NCI-H1694 treated with DMSO at 0.1 percent for 48 hours (cell line): ENCODE measurements at places on chromosomes 4 and X.

- no peak for DNase-seq
Observed at GRCh38 chrX:110026099-110026844, 23.4 kb downstream of the TMEM164 start.

DNA sequence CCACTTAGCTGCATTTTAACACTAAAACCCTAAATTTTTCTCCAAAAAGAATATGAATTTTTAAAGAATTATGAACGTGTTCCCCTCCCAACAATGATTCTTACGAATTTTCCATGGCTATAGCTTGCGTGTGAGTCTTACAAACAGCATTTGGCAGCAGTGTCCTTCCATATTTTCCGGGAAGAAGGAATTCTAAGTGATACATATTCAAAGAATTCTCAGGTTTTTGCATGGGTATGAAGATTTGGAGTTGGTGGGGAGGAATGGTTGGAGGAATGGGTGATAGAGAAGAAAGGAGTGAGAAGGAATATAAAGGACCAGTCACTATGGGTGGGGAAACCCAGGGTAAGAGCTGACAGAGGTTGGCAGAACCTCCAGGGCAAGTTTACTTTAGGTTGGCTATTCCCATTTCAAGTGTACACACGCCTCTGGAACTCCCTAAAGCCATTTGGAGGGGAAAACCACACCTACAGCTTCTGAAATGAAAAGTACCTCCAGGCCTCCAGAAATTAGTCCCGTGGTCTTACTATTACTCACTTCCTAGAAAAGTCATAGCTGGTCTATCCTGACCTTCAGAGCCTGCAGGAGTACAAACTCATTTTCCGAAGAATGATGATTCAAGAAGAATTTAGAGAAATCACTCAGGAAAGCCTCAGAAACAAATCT, 420.8 kb upstream of the DIPK2B start:
- no peak for DNase-seq

DNA sequence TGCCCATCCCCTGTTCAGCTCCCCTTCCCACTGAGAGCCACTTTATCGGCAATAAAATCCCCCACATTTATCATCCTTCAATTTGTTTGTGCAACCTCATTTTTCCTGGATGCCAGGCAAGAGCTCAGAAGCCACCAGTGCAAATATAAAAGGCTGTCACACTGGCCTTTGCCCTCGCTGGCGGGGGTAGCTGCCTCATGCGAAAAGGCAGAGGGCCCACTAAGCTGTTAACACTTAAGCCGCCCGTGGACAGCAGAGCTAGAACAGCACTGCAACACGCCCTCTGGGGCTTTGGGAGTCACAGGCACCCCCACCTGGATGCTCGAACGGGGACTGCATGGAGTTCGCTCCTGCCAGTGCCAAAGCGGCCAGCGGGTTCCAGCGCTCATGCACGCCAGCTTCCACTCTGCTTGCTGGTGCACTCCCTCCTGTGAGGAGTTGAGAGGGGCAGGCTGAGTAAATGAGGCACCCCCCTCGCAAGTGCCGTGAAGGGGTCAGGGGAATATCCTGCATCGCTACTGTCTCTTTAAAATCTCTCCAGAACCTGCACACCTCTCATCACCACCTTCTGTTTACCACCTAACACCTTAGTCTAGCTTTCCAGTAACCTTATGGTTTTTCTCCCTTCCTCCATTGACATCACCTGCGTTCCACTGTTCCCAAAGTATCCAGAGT, 99.5 kb downstream of the SORBS2 start:
- DNase-seq = no peak

GRCh38 chr4:73821325-73821724, 15.2 kb upstream of the CXCL6 start:
- DNase-seq = no peak

- DNase-seq = peak; percentile 20
Observed at GRCh38 chrX:40107291-40108161, 9.8 kb upstream of the BCOR start.

GRCh38 chr4:3176367-3177229, 72.4 kb upstream of the MSANTD1 start:
- DNase-seq = peak; percentile 89

DNA sequence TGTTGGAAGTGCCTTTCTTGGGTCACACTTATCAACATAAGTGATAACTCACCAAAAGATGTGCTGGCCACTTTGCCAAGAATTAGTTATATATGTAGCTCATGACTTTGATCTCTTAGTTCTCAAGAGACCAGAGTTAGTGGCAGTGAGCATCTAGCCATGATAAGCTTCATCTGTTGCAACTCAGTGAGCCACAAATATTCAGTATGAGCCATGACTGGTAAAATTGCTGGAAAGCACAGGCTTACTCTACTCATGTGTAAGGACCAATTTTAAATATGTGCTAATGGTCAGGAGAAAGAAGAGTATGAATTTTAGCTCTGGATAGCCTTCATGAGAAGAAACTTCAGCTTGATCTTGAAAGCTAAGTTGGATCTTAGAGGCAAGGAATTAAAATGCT, 59.4 kb upstream of the TLL1 start:
- no peak for DNase-seq

DNA sequence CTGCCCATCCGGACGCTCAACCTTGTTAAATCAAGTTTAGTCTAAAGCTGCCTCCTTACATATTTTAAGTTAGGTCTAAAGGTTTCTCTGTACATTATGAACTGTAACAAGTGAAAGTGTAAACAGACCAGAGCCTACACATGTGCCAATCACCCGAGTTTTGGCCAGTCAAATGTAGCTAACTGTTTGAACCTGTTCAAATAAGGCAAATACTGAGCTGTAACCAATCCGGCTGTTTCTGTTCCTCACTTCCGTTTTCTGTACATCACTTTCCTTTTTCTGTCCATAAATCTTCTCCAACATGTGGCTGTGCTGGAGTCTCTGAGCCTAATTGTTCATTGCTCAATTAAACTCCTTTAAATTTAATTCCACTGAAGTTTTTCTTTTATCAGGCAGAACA, 113.3 kb upstream of the SHISA3 start:
- no peak for DNase-seq

DNA sequence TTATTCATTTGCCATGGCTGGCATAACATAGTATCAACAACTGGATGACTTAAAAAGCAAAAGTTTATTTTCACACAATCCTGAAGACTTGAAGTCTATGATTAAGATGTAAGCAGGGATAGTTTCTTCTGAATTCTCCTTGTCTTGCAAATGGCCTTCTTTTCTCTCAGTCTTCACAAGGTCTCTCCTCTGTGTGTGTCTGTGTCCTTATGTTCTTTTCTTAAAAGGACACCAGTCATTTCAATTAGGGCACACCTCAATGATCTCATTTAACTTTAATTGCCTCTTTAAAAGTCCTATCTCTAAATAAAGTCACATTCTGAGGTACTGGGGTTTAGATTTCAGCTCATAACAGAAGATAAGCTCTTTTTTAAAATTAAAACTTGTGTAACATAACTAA, 399.7 kb downstream of the PABPC4L start:
- no peak for DNase-seq

DNA sequence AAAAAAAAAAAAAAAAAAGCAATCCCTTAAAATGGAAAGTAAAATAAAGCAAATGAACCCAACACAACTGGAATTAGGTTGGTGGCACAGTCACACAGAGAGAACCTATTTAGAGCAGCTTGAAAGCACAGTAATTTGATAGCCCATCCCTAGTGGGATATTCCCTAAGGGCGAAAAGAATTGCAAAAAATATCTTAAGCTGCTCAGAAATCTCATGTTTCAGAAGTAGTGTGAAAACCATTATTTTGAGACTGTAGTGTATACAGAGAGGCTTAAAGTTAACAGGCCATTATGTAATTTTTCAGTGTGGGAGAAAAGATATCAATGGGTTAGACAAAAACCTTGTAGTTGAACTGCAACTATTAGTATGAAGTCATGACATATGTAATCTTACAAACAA, 40.0 kb upstream of the DHX15 start:
- DNase-seq = no peak

DNA sequence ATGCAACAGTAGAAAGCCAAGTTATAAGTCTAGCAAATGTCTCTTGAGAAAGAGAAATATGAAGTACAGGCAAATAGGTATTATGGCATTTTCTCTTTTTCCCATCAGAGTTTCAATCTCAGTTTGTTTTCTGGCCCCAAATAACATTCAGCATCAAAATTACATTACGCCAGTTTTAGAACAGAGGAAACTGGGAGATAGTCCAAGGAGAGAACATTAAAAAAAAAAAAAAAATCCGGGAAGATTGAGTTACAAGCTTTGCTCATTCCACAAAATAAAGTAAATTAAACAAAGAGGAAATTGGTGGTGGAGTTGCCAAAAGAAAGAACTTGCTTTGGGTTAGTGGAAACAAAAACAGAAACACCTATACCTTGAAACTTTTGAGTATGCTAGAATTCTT, 50.4 kb upstream of the IL13RA2 start:
- DNase-seq = no peak

- DNase-seq = no peak
Observed at GRCh38 chr4:86055898-86056297, 304.0 kb downstream of the MAPK10 start.

DNA sequence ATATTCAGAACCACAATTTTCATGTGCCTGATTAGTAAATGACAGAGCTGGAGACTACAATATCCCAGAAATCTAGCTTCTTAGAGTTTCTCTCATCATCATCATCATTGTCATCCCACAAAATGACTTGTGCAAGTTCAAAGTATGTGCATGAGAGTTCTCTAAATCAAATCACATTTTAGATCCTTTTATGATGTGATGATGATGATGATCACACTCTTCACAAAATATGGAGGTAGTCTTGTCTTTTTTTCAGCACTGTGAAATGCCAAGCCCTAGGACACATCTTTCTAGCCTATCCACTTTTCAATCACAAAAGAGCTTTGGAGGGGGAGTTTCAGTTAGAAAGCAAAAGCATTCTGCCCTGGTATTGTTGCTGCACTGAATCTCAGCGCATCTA, 7.4 kb downstream of the MBNL3 start:
- no peak for DNase-seq

- DNase-seq = no peak
Observed at GRCh38 chr4:24808955-24809354, 13.6 kb downstream of the SOD3 start.

DNA sequence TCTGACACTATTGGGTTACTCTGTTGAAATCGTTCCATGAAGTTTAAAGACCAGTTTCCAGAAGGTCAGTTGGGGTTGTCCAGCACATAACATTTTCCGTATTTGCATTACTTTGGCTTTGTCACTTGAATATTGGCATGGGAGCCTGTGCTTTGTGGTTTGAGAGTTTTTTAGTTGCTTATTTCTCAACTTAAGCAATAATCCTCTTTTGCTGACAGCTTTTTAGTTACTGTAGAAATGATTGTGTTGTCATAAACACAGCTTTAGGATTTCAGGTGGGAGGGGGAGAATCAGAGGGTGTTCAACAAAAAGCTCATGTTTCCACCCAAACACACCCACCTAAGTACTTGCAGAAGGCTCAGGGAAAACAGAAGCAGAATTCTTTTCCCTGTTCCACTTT, 210.7 kb upstream of the TLL1 start:
- DNase-seq = no peak

DNA sequence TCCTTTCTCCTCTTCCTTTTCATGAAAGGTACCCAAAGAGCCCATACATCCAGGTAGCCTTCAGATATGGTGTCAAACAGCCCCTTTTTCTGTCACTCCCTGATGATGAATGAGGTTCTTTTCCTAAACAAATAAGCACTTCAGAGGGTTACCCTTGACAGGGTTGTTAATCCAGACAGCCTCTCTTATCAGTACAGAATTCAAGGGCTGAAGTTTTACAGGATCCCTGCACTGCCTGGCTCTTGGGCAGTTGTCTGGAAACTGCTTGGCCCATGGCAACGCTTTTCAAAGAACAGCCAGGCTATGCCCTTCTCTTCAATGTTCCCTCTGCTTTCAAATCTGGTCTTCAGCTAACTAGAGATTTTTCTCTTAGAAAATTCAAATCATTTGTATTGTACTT, 352.6 kb upstream of the FAM241A start:
- DNase-seq = no peak

- DNase-seq = no peak
Observed at GRCh38 chr4:22021106-22021505, 72.5 kb upstream of the KCNIP4 start.

DNA sequence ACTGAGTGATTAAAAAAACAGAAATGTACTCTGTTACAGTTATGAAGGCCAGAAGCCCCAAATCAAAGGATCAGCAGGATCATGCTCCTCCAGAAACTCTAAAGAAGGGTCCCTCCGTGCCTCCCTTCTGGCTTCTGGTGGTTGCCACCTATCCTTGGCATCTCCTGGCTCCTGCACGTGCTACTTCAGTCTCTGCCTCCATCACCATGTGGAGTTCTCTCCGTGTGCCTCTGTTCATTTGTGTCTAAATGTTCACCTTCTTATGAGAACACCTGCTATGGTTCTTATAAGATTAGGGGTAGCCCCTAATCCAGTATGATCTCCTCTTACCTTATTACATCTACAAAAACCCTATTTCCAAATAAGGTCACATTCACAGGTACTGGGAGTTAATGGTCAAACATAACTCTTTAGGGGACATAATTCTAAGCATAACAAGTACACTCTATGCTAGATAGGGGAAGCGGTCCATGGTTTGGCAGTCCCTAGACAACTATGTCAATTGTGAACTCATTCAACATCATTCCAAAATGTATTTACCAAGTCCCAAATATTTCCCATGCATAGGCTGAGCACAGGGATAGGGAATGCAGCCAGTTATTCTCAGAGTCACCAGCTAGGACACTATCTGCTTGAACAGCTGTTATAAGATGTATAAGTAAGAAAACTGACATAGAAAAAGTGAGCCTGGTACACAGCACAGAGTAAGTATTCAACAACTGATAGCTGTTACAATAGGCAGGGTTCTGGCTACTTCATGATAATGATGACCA, 295.5 kb upstream of the BOD1L1 start:
- no peak for DNase-seq

DNA sequence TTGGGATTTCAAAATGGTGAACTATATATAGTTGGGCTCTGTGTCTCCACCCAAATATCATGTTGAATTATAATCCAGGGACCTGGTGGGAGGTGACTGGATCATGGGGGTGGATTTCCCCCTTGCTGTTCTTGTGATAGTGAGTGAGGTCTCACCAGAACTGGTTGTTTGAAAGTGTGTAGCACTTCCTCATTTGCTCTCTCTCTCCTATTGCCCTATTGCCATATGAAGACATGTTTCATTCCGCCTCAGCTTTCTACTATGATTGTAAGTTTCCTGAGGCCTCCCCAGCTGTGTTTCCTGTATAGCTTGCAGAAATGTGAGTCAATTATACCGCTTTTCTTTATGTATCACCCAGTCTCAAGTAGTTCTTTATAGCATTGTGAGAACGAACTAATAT, 545.6 kb downstream of the TRAM1L1 start:
- no peak for DNase-seq

GRCh38 chr4:150072906-150073714, 5.1 kb upstream of the DCLK2 start:
- no peak for DNase-seq

DNA sequence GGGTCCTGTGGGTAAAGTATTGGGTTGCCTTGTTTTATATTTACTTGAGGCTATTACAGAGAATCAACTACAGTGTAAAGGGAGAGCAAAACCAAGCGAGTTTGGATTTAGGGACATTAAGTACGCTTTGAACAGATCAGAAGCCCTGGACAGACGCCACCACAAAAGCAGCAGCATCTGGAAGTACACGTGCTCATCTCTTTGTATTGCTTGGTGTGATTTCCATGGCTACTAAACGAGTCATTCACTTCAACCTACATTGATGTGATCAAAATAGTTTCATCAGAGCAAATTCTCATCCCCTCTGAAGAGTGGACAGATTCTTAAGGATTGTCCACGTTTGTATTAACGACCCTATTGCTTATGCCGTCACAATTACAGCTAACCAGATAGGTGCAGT, 85.1 kb downstream of the SORBS2 start:
- DNase-seq = peak; percentile 64

GRCh38 chrX:65635822-65636221, 31.6 kb upstream of the MSN start:
- no peak for DNase-seq

- no peak for DNase-seq
Observed at GRCh38 chr4:135354876-135355275, 1153.3 kb upstream of the PABPC4L start.
